ENCODE measurements at places on chromosomes 16 and 17.

DNA sequence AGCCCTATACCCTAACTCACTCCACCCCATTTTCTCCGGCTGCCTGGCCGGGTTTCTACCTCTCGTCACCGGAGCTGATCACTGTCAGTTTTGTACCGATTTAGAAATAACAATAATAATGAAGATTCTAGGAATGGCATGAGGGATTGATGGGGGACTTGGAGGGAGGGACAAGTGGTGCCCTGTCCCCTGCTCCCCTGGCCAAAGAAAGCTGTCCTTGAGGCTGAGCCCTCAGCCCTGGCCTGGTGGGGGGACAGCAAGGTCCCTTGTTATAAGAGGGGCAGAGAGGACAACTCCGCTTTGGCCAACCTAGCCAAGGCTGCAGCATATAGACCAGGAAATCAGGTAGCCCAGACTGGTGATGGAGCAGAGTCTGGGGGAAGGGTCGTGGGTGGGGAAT lies 10.5 kb downstream of the GAS2L2 start:
- DNase-seq = no peak

DNA sequence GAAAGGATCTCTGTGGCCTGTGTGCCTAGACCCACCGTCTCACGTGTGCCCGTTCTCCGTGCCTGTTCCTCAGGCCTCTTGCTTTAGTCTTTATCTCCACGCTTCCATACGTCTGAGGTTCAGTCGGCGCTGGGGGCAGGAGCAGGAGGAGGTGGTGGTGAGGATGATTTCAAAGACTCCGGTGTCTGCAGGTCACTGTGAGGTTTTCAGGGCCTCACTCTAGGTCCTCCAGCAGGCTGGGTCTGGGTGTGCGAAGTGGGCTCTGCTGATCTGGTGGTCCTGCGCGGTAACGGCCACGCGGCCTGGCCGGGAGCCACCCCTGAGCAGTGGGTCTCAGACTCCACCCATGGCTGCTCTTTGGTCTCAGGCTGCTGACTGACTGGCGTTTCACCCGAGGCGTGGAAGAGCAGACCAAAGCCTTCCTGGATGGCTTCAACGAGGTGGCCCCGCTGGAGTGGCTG lies 14.4 kb upstream of the CLEC18A start:
- DNase-seq = no peak

DNA sequence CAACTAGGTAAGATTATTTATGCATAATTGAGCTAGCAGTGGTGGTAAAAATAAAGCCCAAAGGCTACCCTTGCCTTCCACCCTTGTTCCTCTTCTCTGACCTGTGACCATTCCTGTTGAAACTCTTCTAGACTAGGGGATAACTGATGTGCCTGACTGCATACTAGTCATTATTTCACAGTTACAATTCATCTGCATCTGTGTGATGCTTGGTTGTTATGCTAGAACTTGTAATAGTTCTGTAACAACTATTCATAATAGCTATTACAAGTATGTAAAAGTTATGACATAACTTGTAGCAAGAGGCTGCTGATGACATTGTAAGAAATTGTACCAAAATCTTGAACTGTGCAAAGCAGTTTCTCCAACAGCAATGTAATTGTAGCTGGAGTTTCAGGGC lies 2.4 kb upstream of the VAC14 start:
- no peak for DNase-seq

- no peak for DNase-seq
These were observed 16.2 kb downstream of the RPH3AL start for GRCh38 chr17:336110-337021.

DNA sequence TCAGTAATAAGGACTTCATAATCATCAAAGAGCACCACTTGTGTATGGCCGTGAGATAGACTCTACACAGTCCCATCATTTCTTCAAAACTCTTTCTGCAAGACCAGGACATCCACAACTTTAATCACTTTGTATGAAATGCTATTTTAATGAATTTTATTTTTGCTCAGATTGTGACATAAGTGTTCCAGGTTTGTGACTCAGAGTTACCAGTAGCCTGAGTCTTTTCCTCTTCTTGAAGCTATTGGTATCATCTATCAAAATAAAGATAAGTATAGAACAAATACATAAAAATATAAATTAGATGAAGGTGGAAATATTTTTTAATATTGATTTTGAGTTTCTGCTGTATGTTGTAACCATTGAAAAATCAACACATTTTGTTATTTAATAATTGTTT lies 16.6 kb upstream of the VWA3A start:
- DNase-seq = no peak

GRCh38 chr16:27853651-27854050 lies 209.9 kb downstream of the GSG1L start:
- DNase-seq = no peak

DNA sequence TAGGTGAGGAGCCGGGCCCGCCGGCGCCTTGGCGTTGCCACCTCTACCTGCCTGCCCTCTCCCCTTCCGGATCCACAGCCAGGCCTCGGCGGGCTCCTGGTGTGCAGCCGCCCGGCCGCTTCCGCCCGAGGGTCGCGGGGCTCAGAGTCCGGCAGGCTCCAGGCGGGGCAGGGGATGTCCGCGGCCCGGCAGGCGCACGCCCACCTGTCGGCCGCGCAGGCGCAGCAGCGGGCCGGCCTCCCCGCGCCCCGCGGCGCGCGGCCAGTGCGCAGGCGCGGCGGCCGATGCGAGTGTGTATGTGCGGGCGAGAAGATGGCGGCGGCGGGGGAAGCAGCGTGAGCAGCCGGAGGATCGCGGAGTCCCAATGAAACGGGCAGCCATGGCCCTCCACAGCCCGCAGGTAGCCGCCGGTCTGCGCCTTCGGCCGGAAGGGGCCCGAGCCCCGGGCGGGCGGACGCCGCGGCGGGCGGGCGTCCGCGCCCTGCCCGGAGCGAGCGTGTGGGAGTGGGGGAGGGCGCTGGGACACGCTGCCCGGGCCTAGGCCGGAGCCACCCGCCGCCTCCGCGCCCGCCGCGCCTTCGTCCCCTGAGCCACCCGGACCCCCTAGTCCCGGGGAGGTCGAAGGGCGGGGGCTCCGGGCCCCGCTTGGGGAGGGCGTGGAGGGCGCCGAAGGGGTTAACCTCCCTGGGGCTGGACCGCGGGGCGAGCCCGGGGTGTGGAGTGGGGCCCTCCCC lies at the start of gene USP10:
Gene USP10 (plus strand): TSS at position 289 of the 734 bp plus-strand sequence. CDS start 91 bp downstream, at position 380.
- DNase-seq = no peak

DNA sequence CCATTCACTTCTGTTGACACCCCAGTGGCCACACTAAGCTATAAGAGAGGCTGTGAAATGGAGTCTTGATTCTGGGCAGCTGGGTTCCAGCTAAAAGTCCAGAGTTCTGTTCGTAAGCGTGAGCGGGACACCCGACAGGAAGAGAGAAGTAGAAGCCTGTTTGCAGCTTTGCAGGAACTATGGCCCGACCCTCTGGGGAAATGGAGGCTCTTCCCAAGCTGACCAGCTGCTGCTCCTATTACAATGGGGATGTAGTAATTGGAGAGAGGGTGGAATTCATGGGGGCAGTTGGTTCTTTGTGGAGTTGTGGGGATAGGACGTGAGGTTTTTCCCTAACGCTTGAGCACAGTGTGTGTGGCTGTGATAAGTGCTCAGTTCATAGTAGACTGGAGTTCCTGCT lies 28.4 kb downstream of the UBALD1 start:
- no peak for DNase-seq

DNA sequence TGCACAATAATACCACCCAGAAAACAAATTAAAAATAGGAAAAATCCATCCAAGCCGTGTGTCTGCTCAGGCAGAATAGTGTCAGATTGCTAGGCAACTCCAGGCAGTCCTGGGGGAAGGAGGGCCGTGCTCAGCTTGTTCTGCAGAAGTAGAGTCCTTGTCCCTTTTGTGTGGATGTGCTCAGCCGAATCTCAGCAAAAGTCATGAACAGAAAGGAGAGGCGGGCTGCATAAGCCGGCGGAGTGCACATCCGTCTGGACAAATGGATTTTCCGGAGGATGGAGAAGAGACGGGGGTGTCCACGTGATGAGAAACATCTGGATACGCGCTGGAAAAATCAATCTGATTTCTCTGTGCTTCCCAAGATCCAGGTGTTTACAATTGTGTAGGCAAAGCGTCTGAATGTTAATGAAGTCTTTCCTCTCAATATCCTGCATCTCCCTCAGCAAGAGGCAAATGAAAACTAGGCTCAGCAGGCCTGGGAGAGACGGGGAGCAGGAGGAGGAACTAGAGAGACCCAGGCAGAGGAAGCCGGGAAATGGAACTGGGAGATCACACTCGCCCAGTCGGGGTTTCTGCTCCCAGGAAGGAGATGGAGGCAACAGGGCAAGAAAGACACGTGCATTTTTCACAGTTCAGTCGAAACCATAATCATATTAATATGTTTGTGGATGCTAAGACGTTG lies 7.7 kb upstream of the RBFOX3 start:
- DNase-seq = no peak

DNA sequence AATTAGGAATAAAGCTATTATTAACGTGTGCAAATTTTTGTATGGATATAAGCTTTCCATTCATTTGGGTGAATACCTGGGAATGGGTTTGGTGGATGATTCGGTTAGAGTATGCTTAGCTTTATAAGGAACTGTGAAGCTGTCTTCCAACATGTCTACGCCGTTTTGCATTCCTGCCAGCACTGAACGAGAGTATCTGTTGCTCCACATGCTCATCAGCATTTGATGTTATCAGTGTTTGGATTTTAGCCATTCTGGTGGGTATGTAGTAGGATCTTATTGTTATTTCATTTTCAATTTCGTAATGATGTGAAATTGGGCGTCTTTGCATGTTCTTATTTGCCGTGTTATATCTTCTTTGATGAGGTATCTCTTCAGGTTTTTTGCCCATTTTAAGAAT lies 168.0 kb downstream of the RPTOR start:
- no peak for DNase-seq

- no peak for DNase-seq
These were observed 4.4 kb downstream of the ATP2A1 start for GRCh38 chr16:28882551-28883160.

DNA sequence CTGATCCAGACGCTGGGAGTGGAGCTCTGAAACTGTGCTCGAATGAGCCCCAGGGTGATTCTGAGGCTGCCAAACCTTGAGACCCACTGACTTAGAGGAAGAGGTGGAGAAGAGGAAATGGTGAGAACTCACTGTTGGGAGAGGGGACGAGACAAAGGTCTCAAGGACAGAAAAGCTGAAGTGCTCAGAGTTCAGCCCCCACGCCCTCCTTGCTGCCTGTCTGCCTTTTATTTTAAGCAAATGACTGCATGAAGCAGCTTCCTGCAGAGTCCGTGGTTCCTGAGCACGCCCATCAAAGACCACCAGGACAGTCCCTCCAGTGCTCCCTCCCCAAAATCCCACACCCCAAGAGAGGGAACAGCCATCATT lies 20.4 kb downstream of the COTL1 start:
- no peak for DNase-seq

- DNase-seq = no peak
These were observed 30.1 kb downstream of the HIC1 start for GRCh38 chr17:2084766-2085647.

GRCh38 chr16:53085369-53085843 lies 30.6 kb downstream of the CHD9 start:
- DNase-seq = no peak

DNA sequence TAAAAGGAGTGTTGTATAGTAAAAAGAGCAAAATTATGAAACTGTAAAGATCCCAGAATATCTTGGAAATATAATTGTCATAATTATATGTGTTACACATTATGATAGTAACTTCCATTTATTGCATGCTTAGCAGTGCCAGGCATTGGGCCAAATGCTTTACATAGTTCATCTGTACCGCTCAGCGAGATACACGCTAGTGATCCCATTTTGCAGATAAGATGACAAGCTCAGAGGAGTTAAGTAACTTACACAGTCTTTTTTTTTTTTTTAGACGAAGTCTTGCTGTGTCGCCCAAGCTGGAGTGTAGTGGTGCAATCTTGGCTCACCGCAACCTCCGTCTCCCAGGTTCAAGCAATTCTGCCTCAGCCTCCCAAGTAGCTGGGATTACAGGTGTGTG lies 6.8 kb upstream of the EZH1 start:
- no peak for DNase-seq

- DNase-seq = no peak
These were observed 41.6 kb downstream of the AHSP start for GRCh38 chr16:31569360-31569717.

GRCh38 chr16:57635266-57636097 lies 7.1 kb downstream of the ADGRG1 start:
- DNase-seq = no peak

DNA sequence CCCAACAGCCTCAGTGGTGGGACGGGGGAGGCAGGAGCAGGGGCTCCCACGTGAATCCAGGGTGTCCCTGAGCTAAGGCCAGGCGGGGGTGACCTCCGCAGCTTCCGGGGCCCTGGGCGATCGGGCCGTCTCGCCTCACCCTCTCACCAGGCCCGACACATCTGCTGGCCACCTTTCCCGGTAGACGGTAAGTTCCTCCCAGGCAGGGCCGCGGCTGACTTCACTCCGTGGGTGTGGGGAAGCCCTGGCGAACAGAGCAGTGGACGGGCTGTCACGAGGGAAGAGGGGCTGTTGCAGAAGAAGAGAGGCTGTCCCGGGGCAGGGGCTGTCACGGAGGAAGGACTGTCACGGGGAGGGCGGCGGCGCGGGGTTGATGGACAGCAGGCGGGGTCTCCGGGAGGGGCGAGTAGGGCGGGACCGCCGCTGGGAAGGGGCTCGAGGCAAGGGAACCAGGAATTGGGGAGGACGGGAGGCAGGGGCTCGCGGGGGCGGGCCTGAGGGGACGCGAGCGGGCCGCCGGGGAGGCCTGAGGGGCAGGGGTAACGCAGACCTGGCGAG lies 498 bp downstream of the PKMYT1 start:
- no peak for DNase-seq

GRCh38 chr16:25340973-25341372 lies 83.3 kb upstream of the ZKSCAN2 start:
- no peak for DNase-seq

GRCh38 chr16:30963925-30964511 lies 6.5 kb downstream of the SETD1A start:
- DNase-seq = no peak

DNA sequence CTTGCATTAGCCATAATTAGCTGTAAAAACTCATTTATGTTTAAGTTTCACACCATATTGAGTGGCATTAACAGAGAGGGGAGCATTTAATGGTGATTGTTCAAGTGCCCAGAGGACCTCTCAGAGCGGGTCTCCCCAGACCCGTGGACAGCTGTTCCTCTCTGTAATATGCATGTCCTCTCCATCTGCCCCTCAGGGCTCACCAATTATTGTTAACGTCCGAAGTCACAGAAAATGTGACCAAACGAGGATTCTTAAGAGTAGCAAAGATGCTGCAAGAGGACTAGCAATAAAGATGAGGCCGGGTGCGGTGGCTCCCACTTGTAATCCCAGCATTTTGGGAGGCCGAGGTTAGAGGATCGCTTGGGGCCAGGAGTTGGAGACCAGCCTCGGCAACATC lies 130.2 kb downstream of the CPPED1 start:
- DNase-seq = no peak

Measured in cortex of kidney (tissue), 1 donor.